A673 (cell line): ENCODE measurements at places on chromosomes 16 and 17.

DNA sequence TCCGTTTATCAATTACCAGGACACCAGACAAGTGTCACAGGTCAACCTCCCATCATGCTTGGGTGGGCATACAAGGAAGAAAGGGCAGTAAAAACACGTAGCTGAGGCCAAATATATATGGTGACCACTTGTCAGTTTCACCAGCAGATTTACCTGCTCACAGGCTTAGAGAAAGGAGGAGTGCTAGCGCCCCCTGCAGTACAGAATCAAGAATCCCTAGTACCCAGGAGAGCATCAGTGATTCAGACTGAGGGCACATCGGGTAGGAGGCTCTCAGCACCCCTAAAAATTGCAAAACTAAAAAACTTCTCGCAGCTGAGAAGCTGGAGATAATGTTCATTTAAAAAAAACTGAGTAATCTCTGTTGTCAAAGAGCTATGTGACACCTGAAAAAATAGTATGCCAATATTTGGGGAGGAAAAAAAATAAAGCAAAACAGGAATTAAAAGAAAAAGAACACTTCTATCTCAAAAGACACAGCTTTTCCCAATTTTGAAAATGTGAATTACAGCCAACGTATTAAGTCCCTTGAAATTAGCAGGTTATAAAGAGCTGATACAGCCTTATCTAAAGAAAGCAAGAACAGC, 21.2 kb upstream of the MON1B start:
- H3K4me3 ChIP-seq = no peak overlapping the region
- no peak overlapping the region for H3K27ac ChIP-seq
- H3K27me3 ChIP-seq = peaks cover 33% of the 10 kb centered on the region
- H3K4me1 ChIP-seq = no peaks in the 10 kb centered on the region
- peak; percentile 59 for DNase-seq
- no peaks in the 10 kb centered on the region for H3K36me3 ChIP-seq

GRCh38 chr17:2442166-2442565, 41.3 kb upstream of the MNT start:
- DNase-seq = no peak
- H3K4me1 ChIP-seq = no peaks in the 10 kb centered on the region
- no peaks in the 10 kb centered on the region for H3K27me3 ChIP-seq
- H3K36me3 ChIP-seq = peaks cover 9% of the 10 kb centered on the region

- no peaks in the 10 kb centered on the region for H3K4me1 ChIP-seq
- H3K27me3 ChIP-seq = no peaks in the 10 kb centered on the region
- H3K27ac ChIP-seq = no peak overlapping the region
These were observed 31.8 kb downstream of the ZDHHC7 start for GRCh38 chr16:84979516-84979915.

- DNase-seq = peak; percentile 76
- H3K27ac ChIP-seq = peak within 1 kb of the TSS; percentile 68
- H3K27me3 ChIP-seq = no peaks in the 10 kb centered on the region
- no peaks in the 10 kb centered on the region for H3K36me3 ChIP-seq
These were observed at the start of gene ASPHD1 for GRCh38 chr16:29900102-29900887. ASPHD1 (plus strand) TSS chr16:29900488; CDS start chr16:29900972, 484 bp downstream.

GRCh38 chr16:83577078-83577745, 230.6 kb upstream of the HSBP1 start:
- H3K27ac ChIP-seq = no peak overlapping the region
- no peak overlapping the region for H3K4me3 ChIP-seq
- H3K27me3 ChIP-seq = no peaks in the 10 kb centered on the region
- H3K4me1 ChIP-seq = no peaks in the 10 kb centered on the region

DNA sequence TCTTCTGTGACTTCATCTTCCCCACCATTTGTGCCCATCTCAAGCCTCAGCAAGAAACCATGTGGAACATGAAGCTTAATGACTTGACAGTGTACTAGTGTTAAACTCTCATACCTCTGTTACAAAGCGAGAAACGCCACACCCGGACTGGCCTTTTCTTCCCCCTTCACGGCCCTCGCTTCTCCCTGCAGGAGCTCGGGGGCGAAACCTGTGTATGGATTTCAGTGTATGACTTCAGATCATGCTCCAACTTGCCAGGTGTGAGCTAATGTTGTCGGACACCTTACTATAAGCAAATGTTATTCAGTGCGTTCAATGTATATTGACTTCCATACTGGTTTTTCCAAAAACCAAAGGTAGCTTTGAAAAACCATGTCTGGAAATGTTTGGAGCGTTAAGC, 20.1 kb upstream of the SLC5A11 start:
- no peak for DNase-seq
- no peak overlapping the region for H3K4me3 ChIP-seq
- peaks cover 45% of the 10 kb centered on the region for H3K36me3 ChIP-seq
- H3K27me3 ChIP-seq = no peaks in the 10 kb centered on the region
- H3K4me1 ChIP-seq = no peaks in the 10 kb centered on the region

- H3K27me3 ChIP-seq = no peaks in the 10 kb centered on the region
- DNase-seq = peak; percentile 74
- H3K4me1 ChIP-seq = peaks cover 10% of the 10 kb centered on the region
- H3K4me3 ChIP-seq = no peak overlapping the region
These were observed 14.6 kb downstream of the RSL1D1 start for GRCh38 chr16:11836650-11837244.

DNA sequence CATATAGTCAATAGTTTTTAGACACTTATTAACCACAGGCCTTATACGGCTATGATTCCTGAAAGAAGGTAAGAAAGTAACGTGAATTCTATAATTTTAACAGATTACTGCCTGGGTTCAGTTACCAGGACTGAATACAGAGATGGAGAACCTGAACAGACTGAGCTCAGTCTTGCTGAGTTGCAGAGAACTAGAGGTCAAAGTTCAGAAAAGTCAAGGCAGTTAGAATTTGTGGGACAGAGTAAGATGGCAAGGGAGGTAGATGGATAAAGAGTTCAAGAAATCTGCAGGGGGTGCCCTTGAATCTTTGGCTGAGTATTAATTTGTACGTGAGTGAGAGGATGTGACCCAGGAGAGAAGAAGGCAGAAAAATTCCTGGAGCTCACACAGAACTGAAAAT, 320.1 kb upstream of the MAF start:
- DNase-seq = no peak
- H3K27ac ChIP-seq = no peak overlapping the region
- H3K4me1 ChIP-seq = no peaks in the 10 kb centered on the region
- H3K36me3 ChIP-seq = no peaks in the 10 kb centered on the region

- no peak overlapping the region for H3K27ac ChIP-seq
- H3K4me1 ChIP-seq = no peaks in the 10 kb centered on the region
- H3K36me3 ChIP-seq = no peaks in the 10 kb centered on the region
- H3K27me3 ChIP-seq = no peaks in the 10 kb centered on the region
These were observed 60.2 kb upstream of the ARHGAP44 start for GRCh38 chr17:12729086-12729485.

DNA sequence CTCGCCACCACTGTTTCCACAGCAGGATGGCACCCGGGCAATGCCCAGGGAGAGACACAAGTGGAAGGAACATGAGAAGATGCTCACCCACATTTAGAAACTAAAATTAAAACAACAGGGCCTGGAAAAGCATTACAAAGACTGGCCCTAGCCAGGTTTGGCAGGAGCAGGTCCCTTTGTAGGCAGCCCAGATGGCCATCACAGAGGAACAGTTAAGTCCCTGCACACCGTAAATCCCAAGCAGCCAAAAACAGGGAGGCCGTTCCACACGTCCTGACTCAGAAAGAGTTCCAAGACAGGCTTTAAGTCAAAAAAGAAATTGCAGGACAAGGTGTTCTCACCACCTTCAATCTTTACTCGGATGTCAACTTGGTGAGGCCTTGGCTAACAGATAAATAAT, 127.1 kb downstream of the DYNLRB2 start:
- H3K27me3 ChIP-seq = peaks cover 8% of the 10 kb centered on the region
- H3K4me1 ChIP-seq = no peaks in the 10 kb centered on the region
- H3K36me3 ChIP-seq = no peaks in the 10 kb centered on the region
- no peak for DNase-seq

DNA sequence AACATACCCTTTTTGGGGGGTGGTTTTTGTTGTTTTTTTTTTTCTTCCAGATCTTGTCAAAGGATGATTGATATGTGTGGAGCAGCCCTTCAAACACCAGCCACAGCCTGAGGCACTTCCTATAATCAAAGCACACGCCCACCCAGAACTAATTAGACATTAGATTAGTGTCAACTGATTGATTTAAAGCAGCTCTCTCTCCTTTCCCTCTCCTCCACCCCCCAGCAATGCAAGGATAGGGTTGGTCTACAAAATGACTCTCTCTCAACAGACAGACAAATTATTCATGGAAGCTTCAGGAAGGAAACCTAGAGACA, 250.3 kb upstream of the SOX9 start:
- no peaks in the 10 kb centered on the region for H3K27me3 ChIP-seq
- no peak overlapping the region for H3K4me3 ChIP-seq
- peak; percentile 88 for DNase-seq
- no peaks in the 10 kb centered on the region for H3K36me3 ChIP-seq

- no peak overlapping the region for H3K27ac ChIP-seq
- H3K36me3 ChIP-seq = no peaks in the 10 kb centered on the region
- H3K27me3 ChIP-seq = no peaks in the 10 kb centered on the region
- peaks cover 2% of the 10 kb centered on the region for H3K4me1 ChIP-seq
- no peak for DNase-seq
- H3K4me3 ChIP-seq = no peak overlapping the region
These were observed 39.4 kb downstream of the LAT start for GRCh38 chr16:29024278-29024677.

DNA sequence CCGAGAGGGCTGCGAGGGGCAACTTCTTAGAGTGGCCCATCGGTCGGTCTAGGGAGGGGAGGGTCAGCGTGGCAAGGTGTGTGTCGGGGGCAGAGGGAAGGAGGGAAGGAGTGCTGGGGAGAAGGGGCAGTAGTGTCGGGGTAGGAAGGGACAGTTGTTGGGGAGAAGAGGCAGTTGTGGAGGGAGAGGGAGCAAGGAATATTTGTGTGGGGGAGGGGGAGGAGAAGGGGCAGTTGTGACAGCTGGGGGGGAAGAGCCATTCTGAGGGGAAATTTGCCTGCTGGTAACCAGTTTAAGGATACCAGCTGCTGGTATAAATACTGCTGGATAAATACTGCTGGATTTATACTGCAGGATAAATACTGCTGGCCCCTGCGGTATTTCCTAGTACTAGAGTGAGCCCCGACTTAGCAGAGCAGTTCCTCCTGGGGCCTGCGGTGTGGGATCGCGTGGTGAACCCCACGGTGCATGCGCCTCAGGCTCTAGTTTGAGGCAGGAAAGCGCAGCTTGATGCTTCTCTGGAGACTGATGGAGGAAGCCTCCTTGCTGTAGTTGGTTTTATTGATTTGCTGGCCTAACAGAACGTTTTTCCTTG, 309 bp downstream of the DNAH2 start:
- peak overlapping the region; percentile 61 for H3K4me3 ChIP-seq
- no peaks in the 10 kb centered on the region for H3K36me3 ChIP-seq
- no peak for DNase-seq
- H3K27ac ChIP-seq = no peak overlapping the region
